ENCODE measurements at places on chromosomes 16 and 17.

- DNase-seq = no peak
These were observed 27.7 kb downstream of the DHRS7C start for GRCh38 chr17:9763643-9764042.

GRCh38 chr17:2452216-2452750, 51.4 kb upstream of the MNT start:
- no peak for DNase-seq

DNA sequence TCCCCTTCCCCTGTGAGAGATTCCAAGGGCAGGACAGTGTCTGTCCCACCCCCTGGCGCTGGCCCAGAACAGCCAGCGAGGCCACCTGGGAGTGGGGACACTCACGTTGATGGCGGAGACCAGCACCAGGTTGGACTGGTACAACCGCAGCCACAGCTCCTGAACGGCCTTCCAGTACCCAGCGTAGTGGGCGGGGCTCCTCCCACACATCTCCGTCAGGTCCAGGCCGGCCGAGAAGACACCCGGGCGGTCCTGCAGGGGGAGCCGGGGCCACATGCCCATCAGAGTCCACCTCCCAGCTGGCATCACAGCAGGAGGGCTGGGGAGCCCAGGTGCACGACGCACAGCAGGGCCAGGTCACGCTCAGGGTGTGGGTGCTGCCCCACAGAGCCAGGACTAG, 7.1 kb downstream of the ECI1 start:
- no peak for DNase-seq

DNA sequence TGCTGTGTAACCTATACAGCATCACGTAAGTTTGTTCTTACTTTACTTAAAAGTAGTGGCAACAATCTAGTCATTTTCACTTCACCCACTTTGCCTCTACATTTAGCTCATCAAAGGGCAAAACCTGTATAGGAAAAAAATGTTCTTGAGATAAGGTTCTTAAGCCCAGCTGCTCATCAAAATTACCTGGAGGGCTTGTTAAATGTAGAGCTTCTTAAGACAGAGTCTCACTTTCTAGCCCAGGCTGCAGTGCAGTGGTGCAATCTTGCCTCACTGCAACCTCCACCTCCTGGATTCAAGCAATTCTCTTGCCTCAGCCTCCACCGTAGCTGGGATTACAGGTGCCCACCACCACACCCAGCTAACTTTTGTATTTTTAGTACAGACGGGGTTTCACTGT, 38.2 kb upstream of the TMEM97 start:
- DNase-seq = no peak

DNA sequence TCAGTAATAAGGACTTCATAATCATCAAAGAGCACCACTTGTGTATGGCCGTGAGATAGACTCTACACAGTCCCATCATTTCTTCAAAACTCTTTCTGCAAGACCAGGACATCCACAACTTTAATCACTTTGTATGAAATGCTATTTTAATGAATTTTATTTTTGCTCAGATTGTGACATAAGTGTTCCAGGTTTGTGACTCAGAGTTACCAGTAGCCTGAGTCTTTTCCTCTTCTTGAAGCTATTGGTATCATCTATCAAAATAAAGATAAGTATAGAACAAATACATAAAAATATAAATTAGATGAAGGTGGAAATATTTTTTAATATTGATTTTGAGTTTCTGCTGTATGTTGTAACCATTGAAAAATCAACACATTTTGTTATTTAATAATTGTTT, 16.6 kb upstream of the VWA3A start:
- DNase-seq = no peak

DNA sequence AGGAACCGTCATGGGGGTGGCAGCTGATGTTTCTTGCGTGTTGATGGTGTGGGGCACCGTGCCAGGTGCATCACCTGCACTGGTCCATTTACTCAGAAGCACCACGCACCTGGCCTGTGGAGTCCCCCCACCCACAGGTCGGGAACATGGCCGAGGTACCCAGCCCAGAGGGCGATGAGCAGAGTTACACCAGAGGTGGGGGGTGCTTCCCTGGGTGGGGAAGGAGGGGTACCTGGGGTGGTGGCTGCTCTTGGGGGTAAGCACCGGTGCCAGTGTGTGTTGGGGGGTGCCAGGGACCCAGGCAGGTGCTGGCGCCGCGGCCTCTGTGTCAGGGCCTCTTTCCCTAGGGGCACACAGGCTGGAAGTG, 5.0 kb upstream of the ZNF750 start:
- no peak for DNase-seq

DNA sequence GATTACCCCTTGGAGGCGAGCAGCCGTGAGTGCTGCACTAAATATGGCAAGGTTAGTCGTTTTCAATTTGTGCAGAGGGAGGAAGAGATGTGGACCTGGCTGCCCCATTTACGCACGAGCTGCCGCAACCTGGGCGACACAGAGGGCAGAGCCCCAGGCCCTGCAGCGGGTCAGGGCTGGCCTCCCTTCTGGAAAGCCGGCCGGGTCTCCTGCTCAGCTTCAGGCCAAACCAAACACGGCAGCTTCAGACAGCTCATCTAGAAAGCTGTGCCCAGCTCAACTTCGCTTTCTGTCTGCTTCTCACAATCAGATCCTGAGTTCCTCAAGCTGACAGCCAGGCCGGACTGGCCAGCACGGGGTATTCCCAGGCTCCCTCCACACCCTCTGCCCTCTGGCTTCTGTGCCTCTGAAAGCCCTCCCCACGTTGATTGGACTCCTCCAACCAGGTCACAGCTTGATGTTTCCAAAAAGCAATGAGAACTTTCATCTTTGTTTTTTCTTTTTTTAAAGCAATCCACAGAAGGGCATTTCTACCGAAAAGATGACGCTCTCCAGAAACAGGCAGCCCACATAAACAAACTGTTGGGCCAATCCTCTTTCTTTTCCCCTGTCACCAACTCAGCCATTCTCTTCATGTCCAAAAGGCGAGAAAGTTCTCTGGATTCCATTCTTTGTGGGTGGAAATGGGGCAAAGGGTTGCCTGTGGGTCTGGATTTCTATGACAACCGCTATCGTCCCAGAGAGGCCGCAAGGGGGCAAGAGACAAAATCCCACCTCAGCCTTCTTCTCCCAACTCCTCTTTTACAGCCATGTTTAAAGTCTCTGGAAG, 189.0 kb downstream of the ZFHX3 start:
- DNase-seq = no peak

GRCh38 chr16:89384282-89384681, 106.1 kb downstream of the ANKRD11 start:
- no peak for DNase-seq

GRCh38 chr17:29826114-29826692, 103.8 kb downstream of the SSH2 start:
- DNase-seq = no peak

GRCh38 chr16:3854750-3855541, 25.6 kb downstream of the CREBBP start:
- DNase-seq = no peak

DNA sequence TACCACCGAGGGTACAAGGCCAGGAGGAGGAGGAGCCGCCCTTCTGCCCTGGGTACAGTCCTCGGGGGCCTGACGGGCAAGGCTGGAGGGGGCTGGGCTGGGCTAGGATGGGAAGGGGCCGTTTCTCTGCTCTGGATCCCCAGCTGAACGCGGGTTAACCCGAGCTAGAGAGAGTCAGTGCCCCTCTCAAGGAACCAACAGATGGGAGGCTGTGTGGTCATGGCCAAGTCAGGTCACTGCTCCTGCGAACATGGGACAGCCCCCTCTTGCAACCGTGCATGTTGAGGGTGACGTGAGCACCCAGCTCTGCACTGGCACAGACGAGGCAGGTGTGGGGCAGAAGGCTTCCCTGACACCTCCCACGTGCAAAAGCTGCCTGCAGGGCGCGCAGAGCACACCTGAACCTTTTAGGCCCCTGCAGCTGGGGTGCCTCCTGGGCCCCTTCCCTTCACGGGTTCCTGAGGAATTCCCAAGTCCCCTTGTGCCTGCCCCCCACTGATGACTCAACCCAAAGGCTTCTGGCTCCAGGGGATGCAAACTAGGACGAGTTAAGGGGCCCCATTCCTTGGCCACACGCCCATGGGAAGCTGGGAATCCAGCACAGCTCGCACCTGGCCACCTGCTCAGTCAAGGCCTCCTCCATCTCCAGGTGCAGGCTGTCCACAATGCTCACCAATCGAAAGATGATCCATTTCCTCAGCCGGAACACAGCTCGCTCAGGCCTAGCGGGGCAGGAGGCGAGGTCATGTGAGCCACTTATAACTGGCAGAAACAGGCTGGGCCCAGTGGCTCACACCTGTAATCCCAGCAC, 6.3 kb downstream of the MYBBP1A start:
- no peak for DNase-seq
